ENCODE measurements at places on chromosomes 7 and 10. TPM values are rescaled to one million over a fixed set of nuclear protein-coding genes. Genes with fewer than 3 reads are reported as not detected.

The NKX2-3 gene
- total RNA-seq = 0.33 TPM

The SLC18A3 gene
- 13.6 TPM for total RNA-seq

The SDK1 gene
- 25.3 TPM for total RNA-seq

The SSBP1 gene
- total RNA-seq = 259 TPM

The ZNF117 gene
- 21.6 TPM for total RNA-seq

The CCL24 gene
- total RNA-seq = 0.46 TPM

The ANKRD2 gene
- 0.24 TPM for total RNA-seq

The SPDYE3 gene
- 3.8 TPM for total RNA-seq

The REEP3 gene
- total RNA-seq = 15.8 TPM

The IL15RA gene
- not detected for total RNA-seq

Measured in motor neuron (in vitro differentiated cells).